ENCODE measurements at places on chromosomes 5 and 9.

- no peak for DNase-seq
Measured at GRCh38 chr5:54616518-54617220, 99.1 kb downstream of the SNX18 start.

- no peak for DNase-seq
Measured at GRCh38 chr9:94056442-94056974, 27.8 kb upstream of the PTPDC1 start.

- no peak for DNase-seq
Measured at GRCh38 chr5:111201705-111202104, 22.5 kb upstream of the CAMK4 start.

DNA sequence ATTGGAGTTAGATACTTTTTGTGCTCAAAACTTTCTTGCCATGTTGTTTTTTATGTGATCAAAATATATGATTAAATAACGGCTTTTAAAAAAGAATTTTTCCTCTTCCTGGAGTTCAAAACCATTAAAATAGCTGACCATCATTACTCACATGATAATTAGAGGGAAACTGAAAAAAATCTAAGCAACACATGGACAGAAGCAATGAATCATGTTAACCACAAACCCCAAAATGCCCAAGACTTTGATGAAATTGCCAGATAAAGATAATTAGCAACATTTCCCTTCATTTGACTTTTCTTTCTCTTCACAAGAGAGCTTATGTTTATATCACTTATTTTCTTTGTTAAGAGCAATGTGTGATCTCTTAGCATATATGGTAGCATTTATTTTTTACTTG, 1294.2 kb downstream of the EFNA5 start:
- DNase-seq: no peak

- DNase-seq: no peak
Measured at GRCh38 chr5:118371973-118372831, 616.1 kb downstream of the DTWD2 start.

- DNase-seq: no peak
Measured at GRCh38 chr5:134509308-134510040, 16.0 kb upstream of the JADE2 start.

DNA sequence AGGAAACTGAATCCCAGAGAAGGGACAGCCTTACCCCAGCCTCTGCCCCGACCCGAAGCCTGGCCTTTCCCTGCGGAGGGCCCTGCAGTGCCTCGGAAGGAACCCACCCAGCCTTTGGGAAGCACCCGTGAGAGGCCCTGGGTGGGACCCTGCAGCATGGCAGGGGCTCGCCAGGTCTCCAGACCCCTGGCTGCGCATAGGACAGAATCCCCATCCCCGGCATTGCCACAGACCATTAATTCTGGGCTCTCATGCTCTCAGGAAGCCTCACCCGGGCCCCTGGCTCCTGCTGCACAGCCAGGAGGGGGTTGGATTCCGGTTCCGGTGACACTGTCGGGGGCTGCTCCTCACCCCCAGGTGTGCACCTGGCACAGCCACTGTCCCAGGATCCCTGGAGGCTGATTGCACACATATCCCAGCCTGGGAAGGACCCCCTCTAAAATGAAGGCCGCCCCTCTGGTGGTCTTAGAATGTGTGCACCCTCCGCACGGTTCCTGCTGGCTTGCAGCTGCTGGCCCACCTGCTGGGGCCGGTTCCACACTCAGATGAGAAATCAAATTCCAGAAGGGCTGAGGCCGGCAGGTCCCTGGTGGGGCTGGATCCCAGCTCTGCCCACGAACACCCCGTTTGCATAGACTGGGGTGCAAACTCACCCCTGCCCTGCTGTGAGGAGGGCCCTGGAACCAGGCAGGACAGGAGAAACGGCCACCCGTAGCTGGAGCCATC, 4.7 kb downstream of the EGFL7 start:
- no peak for DNase-seq

- DNase-seq: no peak
Measured at GRCh38 chr5:74017112-74017511, 391.1 kb downstream of the ARHGEF28 start.

DNA sequence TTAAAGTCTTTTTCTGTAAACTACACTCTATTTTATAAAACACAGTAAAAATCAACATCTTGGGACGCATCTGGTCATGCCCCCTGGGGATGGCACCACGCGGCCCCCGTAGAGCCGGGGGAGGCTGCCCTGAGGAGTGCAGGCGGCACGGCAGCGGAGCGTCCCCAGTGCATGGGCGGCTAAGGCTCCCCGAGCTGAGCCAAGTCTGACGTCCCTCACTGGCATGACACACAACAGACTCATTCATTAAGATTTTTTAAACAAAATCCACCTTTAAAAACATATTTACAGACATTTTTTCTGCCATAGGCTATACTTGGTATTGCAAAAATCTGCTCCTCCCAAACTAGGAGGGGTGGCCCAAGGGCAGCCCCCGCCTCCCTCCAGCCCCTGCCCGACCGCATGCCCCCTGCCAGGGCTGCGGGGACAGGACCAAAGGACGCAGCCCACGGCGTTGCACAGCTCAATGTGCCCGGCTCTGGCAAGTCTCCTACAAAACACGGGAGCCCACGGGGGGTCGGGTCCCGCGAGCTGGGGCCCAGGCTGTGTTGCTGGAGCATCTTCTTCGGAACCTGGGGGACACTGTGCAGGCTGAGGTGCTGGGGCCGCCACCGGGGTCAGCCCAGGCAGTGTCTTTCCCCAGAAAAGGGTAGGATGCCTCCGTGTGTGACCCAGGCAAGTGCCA, 11.8 kb upstream of the SEC16A start:
- no peak for DNase-seq

GRCh38 chr5:57724836-57725235, 242.2 kb upstream of the ACTBL2 start:
- DNase-seq: no peak

- DNase-seq: no peak
Measured at GRCh38 chr5:158814521-158814920, 285.2 kb downstream of the EBF1 start.

GRCh38 chr9:114287763-114288192, 35.1 kb upstream of the ORM1 start:
- DNase-seq: no peak

GRCh38 chr9:130933114-130934046, 5.7 kb downstream of the FIBCD1 start:
- no peak for DNase-seq

- DNase-seq: no peak
Measured at GRCh38 chr5:144195448-144195847, 24.8 kb downstream of the KCTD16 start.

- no peak for DNase-seq
Measured at GRCh38 chr5:133487093-133487492, 125.2 kb downstream of the FSTL4 start.

DNA sequence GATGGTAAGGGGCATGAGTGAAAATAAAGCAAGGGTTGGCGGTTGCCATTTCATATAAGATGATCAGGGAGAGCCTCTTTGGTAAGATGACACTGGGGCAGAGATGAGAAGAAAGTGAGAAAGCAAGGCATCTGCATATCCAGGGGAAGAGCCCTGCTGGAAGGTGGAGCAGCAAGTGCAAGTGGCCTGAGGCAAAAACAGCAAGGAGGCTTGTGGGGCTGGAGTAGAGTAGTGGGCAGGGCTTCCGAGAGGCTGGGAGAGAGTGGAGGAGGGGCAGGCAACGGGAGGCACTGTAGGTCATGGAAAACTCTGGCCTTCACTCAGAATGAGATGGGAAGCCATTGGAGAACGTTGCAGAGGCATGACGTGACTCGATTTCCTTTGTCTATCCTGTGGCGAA, 199.2 kb downstream of the ARHGEF28 start:
- no peak for DNase-seq

- no peak for DNase-seq
Measured at GRCh38 chr5:14729448-14730385, 65.2 kb downstream of the OTULIN start.

All from GM19239 (cell line).